ENCODE measurements at places on chromosomes 4 and X. TPM values are rescaled to one million over a fixed set of nuclear protein-coding genes. Genes with fewer than 3 reads are reported as not detected.

CTAG1B gene
- not detected for total RNA-seq

DKK2 gene
- not detected for total RNA-seq

GRCh38 chr4:158875026-158875425 is 106.2 kb downstream of the FNIP2 start:
- no peaks in the 10 kb centered on the region for H3K27me3 ChIP-seq
- DNase-seq = no peak
- H3K36me3 ChIP-seq = peaks cover 44% of the 10 kb centered on the region
- no peak overlapping the region for H3K4me3 ChIP-seq
- H3K27ac ChIP-seq = no peak overlapping the region

GRCh38 chrX:118346258-118347094 is 570 bp downstream of the WDR44 start:
- peak overlapping the region; percentile 94 for H3K4me3 ChIP-seq
- peaks cover 39% of the 10 kb centered on the region for H3K4me1 ChIP-seq
- H3K36me3 ChIP-seq = peaks cover 5% of the 10 kb centered on the region
- peak overlapping the region; percentile 98 for H3K27ac ChIP-seq

DNA sequence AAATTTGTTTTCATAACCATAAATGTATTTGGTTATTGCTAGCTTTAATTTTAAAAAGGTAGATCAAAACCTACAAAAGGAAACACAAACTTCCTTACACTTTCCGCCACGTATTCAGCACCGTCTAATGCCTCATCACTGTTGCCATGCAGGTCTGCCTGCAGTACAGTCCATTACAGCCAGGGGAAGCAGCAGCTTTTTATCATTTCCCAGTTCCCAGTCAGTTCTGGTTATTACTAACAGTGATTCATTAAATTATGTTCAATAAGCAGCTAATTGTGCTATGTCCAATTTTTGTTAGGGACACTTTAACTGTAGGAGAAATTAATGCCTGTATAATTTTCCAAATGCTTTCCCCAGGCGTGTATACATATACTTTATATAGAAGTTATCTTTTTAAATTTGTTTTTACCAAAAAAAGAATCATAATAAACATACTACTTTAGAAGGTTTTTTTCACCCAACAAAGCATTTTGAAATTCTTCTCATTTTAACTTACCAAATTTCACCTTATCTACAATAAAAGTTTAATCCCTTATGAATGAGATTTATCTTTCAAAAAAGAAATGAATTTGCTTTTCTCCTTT is 93.3 kb downstream of the ANXA3 start:
- H3K4me1 ChIP-seq = peaks cover 33% of the 10 kb centered on the region
- no peaks in the 10 kb centered on the region for H3K27me3 ChIP-seq
- no peak overlapping the region for H3K27ac ChIP-seq

GRCh38 chr4:25807102-25807728 is 55.6 kb downstream of the SEL1L3 start:
- peaks cover 19% of the 10 kb centered on the region for H3K36me3 ChIP-seq
- no peak overlapping the region for H3K27ac ChIP-seq
- H3K4me3 ChIP-seq = no peak overlapping the region
- no peak for DNase-seq
